ENCODE measurements at places on chromosomes 5 and 9.

GRCh38 chr5:131974956-131975726 lies 29.7 kb upstream of the MEIKIN start:
- no peak for DNase-seq

GRCh38 chr5:58999804-59000203 lies 416.9 kb downstream of the RAB3C start:
- DNase-seq = no peak

- no peak for DNase-seq
Measured at GRCh38 chr5:99775189-99775588, 760.0 kb upstream of the FAM174A start.

DNA sequence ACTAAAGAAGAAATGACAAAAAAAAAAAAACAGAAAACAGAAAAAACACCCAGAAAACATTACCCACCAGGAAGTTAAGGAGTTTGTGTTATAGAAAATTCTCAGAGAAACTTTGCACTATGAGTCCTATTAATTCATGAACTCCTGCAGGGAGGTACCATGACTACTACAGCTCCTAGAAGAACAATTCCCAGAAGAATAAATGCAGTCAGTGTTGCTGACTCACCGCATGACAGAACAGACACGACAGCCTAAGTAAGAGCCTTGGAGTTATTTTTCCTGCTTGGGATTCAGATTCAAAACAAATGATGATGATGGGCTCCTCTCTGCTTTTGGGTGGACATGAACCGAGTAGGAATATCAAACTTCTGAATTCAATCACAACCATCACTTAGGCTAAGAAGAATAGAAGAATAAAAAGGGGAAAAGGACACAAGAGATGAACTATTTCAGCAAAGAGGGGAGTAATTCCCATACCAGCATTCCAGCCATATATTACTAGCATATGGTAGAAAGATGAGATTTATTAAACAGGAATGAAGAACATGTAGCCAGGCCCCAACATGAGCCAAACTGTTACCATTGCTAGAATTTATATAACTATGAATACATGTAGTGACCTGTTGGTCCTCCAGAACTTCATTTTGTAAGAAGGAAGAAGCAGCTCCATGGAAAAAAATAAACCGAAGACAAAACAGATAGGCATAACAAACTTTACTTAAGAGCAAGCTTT lies 209.6 kb upstream of the PDE4D start:
- DNase-seq = peak; percentile 86

GRCh38 chr5:127987354-127988145 lies 96.0 kb upstream of the SLC12A2 start:
- DNase-seq = peak; percentile 76

GRCh38 chr5:171945476-171945875 lies 61.0 kb downstream of the FBXW11 start:
- DNase-seq = no peak

- no peak for DNase-seq
Measured at GRCh38 chr5:151568036-151568435, 23.1 kb downstream of the FAT2 start.

DNA sequence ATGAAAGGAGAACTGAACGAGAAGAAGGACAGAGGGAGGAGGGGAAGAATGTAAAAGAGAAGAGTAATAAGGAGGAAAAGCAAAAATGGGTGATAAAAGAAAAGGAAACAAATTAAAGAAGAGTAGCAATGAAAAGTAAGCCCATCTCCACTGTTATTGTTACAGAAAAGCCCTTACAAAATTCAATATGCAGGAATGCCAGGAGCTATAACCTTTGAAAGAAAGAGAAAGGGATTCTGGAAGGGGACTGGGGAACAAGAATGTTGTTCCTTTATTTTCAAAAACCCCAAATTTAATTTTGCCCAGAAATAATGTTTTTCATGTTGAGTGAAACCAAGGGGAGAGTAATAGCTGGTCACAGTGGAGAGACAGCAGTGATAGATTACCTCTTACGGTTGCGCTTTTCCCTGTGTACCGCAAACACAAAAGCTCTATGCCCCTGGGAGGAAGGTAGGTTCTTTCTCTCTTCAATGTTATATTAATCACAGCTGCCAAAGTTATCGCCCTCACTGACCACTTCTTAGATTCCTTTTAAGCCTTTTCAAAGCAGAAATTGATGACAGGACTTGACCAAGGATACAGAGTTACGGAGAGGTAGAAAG lies 86.7 kb downstream of the BRINP1 start:
- no peak for DNase-seq

GRCh38 chr9:87771316-87772006 lies 45.5 kb downstream of the CTSL start:
- no peak for DNase-seq

DNA sequence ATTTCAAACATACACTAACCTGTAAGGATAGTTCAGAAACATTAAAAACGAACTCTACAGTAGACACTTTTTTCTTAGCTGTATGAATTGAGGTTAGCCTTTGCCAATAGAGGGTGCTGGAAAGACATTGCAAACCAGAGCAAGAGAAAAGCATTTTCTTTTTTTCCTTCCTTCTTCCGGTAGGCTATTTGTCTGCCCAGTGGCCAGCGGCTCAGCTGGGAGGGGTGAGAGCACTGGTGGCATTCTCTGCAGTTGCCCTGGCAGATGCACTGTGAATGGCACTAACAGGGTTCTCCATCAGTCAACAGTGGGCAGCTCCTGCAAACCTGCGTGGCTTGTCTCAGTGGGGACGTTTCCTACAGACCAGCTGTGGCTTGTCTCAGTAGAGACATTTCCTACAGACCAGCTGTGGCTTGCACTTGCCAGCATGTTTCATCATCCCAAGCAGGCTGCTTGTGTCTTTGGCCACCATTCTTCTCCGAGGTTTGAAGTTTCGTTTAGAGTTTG lies 984.5 kb upstream of the CDH18 start:
- no peak for DNase-seq

GRCh38 chr5:142621227-142621626 lies 64.7 kb downstream of the FGF1 start:
- peak; percentile 94 for DNase-seq

- no peak for DNase-seq
Measured at GRCh38 chr9:134189145-134189469, 24.7 kb upstream of the RNU6ATAC start.

All from fibroblast of skin of right quadriceps (primary cell).